ENCODE measurements at places on chromosomes 2 and 18. TPM values are rescaled to one million over a fixed set of nuclear protein-coding genes. Genes with fewer than 3 reads are reported as not detected.

Gene TCF23
- not detected for total RNA-seq

Gene GNLY
- total RNA-seq = not detected

Gene CNTNAP5
- total RNA-seq = 5.0 TPM

Gene NYAP2
- total RNA-seq = 1.00 TPM

Gene PDIA6
- 281 TPM for total RNA-seq

Gene SERPINB2
- 45.2 TPM for total RNA-seq

Gene EFR3B
- total RNA-seq = 5.3 TPM

Gene XDH
- total RNA-seq = 2.5 TPM

Gene RNF125
- total RNA-seq = 1.8 TPM

Data from type B pancreatic cell (in vitro differentiated cells).